ENCODE measurements at places on chromosomes 12 and 14. TPM values are rescaled to one million over a fixed set of nuclear protein-coding genes. Genes with fewer than 3 reads are reported as not detected.

DNA sequence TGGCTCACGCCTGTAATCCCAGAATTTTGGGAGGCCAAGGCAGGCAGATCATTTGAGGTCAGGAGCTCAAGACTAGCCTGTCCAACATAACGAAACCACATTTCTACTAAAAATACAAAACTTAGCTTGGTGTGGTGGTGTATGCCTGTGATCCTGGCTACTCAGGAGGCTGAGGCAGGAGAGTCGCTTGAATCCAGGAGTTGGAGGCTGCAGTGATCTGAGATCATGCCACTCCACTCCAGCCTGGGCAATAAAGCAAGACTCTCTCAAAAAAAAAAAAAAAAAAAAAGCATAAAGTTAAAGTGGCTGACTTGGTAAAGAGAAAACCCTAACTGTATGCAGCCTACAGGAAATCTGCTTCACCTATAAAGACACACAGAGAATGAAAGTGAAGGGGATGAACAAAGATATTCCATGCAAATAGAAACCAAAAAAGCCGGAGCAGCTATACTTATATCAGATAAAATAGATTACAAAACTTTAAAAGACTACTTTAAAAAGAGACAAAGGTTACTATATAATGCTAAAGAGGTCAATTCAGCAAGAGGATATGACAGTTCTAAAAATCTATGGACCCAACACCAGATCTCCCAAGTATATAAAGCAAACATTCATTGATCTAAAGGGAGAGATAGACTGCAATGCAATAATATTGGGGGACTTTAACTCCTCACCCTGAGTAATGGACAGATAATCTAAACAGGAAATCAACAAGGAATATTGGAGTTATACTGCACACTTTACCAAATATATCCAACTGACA, 4.1 kb downstream of the CLEC2B start:
- H3K27ac ChIP-seq, result no peak overlapping the region
- DNase-seq, result no peak
- H3K27me3 ChIP-seq, result no peaks in the 10 kb centered on the region
- no peaks in the 10 kb centered on the region for H3K4me1 ChIP-seq

DNA sequence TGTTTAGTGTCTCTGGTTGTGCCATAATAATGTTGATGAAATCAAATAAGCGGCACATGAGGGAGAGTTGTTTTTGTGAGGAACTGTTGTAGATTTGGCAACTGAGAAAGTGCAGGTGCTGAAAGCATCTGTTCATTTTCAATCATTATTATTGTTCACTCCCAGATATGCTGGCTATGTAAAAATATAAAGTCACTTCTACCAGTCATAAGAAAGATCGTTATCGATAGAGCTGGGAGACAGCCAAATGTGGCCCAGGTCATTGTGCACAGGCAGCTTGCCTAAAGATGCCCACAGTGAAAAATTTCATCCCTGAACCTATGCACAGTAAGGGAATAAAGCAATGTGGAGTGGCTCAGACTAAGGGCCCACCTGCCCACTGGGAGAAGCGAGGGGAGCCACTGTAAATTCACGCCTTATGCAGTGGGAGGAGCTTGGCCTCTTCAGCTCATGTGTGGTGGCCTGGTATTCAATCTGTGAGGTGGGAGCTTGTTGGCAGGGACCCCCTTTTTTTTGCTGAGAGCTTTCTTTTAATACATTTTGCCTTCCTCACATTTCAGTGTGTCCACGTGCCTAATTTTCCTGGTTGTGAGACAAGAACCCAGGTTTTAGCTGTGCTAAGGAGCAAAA, 1490.8 kb upstream of the TMEM132C start:
- H3K36me3 ChIP-seq, result no peaks in the 10 kb centered on the region
- DNase-seq, result no peak
- H3K4me1 ChIP-seq, result no peaks in the 10 kb centered on the region
- no peak overlapping the region for H3K4me3 ChIP-seq
- H3K27me3 ChIP-seq, result no peaks in the 10 kb centered on the region

- H3K4me3 ChIP-seq, result no peak overlapping the region
- H3K27me3 ChIP-seq, result no peaks in the 10 kb centered on the region
- DNase-seq, result no peak
- H3K36me3 ChIP-seq, result no peaks in the 10 kb centered on the region
- no peak overlapping the region for H3K27ac ChIP-seq
Measured at GRCh38 chr14:91390165-91390778, 27.3 kb downstream of the CCDC88C start.

The BCL2L2 gene
- total RNA-seq, result 55.5 TPM

Data from breast epithelium (tissue), 4 donors.